Endodermal cell (in vitro differentiated cells): ENCODE measurements at places on chromosomes 13 and 19. TPM values are rescaled to one million over a fixed set of nuclear protein-coding genes. Genes with fewer than 3 reads are reported as not detected.

DNA sequence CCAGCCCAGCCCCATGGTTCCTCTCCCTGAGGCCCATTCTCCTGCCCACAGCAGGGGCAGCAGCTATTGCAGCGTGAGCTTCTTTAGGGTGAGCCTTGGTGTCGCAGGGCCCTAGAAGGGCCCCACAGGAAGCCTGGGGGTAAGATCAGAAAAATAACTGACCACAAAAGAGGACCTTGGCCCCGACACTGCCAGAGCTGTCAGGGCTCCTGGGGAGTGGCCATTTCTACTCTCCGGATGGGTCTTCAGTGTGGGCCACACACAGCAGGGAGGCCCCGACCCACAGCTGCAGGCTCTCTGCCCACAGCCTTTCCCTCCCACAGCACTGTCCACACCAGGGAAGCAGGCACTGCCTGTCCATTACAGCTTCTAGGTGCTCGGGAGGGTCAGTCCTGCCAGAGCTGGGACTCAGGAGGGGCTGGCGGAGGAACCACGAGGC, 3.5 kb upstream of the SIGLEC8 start:
- no peak for DNase-seq

DNA sequence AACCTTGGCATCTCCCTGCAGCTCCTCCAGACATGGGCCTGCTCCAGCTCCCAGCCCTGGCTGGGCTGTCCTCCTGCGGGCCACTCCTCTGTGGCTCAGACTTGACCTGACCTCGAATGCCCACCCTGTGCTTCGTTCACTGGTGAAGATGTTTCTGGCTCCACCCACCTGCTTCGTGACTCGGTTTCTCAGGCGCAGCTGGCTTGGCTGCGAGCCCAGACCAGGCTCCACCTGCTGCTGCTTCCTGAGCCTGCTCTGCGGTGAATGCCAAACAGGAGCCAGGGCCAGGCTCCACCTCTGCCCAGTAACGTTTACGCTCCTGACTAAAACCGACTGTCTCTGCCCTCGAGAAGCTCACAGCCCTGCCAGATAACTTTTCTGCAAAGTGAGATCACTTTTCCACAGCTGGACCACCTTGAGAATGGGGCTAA, 8.9 kb upstream of the RSPH6A start:
- DNase-seq, result peak; percentile 42

DNA sequence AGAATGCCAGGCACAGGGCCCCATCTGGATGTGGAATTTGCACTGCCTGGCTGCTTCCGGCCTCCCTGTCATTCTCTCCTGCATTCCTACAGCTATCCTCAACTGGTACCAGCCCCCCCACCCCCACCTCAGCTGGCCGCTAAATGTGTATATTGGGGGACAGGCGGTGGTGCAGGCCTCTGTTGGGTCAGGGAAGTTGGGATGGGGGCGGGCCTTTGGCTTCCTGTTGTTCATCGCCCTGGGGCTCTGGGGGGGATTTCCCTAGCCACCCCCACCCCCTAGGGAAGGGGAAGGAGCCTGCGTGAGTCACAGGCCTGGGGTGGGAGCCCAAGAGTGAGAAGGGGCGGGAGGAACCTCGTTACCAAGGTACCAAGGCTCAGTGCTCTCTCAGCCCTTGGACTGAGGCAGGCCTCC, 10.6 kb downstream of the POU2F2 start:
- DNase-seq, result peak; percentile 66

- DNase-seq, result peak; percentile 88
These were observed 28.0 kb upstream of the KBTBD7 start for GRCh38 chr13:41222259-41222852.

DNA sequence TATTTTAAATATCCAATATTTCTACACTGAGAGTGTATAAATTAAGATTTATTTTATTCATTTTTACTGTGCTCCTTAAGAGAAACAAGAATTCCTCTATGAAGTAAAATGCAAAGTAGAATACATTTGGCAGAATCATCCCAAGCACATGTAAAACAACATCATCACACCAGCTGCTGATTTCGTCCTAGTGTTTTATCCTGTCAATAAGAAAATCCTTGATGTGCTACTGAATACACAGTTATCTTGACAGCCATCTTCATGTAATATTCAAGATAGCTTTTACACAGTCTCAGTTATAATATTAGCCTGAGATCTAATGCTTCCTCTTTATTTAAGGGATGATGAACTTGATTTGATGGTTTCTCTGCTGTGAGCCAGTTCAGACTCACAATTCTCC, 282.4 kb downstream of the MZT1 start:
- no peak for DNase-seq

GRCh38 chr13:44618326-44618725, 42.2 kb upstream of the TSC22D1 start:
- no peak for DNase-seq

The ZSCAN1 gene
- 0.84 to 2.8 TPM (median 1.5 TPM) in 3 replicates for total RNA-seq

The GYS1 gene
- total RNA-seq, result 64.9 and 69.1 TPM in 2 replicates

The RYR1 gene
- total RNA-seq, result 0.45 to 2.1 TPM (median 0.84 TPM) in 3 replicates

The AMH gene
- 25.3 and 35.1 TPM in 2 replicates for total RNA-seq
